ENCODE measurements at places on chromosomes 16 and 17.

DNA sequence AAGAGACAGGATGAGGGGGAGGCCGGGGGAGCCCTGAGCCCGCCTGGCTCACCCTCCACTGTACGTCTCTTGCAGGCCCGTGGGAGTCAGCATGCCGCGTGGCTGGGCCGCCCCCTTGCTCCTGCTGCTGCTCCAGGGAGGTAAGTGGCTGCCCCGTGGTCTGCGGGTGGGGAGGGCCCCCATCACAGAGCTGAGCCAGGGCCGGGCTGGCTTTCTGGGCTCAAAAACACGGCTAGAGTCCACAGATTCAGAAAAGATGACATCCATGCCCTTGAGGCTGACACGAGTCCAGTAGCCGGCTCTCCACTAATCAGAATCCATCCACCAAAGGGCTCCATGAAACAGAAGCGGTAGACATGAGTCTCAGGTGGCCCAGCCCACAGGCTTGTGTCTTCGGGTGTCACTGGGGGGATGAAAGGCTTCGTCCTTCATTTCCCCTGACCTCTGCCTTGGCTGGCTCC is 28.0 kb downstream of the IL21R start:
- DNase-seq = no peak

- no peak for DNase-seq
Measured at GRCh38 chr16:46832757-46833459, 1.9 kb upstream of the C16orf87 start.

DNA sequence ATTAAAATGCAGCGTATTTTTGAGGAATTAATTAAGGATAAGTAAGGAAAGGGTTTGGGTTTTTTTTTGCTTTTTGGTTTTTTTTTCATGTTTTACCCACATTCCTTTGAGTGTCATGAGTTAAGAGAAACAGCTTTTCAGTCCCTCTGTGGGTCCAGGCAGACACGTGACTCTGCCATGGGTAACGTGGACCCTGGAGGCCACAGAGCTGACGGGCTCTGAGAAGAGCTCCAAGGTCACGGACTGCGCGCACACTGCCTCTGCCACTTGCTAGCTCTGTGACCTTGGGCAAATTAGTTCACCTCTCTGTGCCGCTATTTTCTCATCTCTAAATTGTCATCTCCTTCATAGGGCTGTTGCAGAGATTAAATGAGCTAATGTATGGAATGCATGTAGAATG is 588.2 kb upstream of the CDH11 start:
- DNase-seq = no peak

DNA sequence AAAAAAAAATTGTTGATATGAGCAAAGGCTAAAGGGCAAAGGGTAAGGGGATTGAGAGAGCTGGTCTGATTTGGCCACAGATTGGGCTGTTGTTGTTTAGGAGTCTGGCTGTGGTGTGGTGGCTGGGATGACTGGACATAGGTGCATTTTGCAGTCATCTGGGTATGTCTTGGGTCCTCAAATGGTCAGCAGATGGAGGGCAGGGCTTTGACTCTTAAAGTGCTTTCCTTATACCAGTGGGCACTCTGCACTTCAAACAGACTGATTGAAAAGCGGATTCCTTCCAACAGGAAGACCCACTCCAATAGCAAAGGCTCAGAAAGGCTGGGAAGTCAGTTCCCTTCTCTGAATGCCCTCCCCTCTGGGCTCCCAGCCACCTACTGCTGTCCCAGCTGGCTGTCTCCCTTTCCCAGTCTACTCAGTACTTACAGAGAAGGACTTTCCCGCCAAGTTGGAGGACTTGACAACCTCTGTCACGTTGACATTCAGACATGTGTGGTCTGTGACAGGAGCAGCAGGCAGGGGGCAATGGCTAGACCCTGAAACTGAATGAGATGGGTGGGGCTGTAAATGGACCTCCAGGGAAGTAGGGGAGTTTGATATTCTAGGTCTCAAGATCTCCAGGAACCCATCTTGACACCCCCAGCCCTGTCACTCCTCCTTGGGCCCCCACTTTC is 19.6 kb upstream of the MFSD6L start:
- no peak for DNase-seq

GRCh38 chr17:49455272-49455861 is 39.7 kb upstream of the NGFR start:
- DNase-seq = no peak
